ENCODE measurements at places on chromosomes 11 and 22. TPM values are rescaled to one million over a fixed set of nuclear protein-coding genes. Genes with fewer than 3 reads are reported as not detected.

Gene NKAPD1
- 20.1 TPM for total RNA-seq

DNA sequence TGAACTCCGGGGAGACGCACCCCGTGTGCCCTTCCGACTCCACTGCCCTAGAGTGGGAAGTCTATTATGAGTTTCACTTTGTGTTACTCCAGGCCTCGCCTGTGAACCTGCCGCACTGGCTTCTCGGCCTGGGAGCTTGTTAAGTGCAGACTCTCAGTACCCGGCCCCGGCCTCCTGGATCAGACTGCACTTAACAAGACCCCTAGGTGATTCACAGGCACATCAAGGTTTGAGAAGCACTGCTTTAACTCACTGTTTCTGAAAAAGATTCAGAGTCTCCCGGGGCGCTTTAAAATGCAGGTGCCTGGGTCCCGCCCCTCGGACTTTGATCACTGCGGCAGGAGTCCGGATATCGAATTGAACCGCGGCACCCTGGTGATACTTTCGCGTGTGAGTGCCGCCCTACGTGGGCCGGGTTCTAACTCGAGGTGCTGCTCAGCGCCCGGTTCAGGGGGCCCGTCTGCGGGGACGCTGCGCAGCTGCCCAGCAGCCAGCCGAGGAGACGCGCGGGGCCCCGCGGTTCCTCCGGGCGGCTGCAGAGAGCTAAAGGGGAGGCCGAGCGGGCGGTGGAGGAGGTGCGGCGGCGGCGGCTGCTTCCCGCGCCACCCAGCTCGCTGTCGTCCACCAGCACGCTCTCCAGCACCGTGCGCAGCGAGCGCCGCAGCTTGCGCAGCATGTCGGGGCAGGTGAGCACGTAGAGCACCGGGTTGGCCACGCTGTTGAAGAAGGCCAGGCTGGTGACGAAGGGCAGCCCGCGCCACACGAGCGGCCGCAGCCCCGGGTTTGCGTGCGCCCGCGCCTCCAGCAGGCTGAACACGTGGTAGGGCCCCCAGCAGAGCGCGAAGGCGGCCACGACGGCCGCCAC lies 3.4 kb downstream of the PTGDR2 start:
- no peak for DNase-seq

GRCh38 chr11:77090046-77090372 lies 12.6 kb upstream of the OMP start:
- no peak for DNase-seq

Gene OR52I2
- total RNA-seq = not detected

DNA sequence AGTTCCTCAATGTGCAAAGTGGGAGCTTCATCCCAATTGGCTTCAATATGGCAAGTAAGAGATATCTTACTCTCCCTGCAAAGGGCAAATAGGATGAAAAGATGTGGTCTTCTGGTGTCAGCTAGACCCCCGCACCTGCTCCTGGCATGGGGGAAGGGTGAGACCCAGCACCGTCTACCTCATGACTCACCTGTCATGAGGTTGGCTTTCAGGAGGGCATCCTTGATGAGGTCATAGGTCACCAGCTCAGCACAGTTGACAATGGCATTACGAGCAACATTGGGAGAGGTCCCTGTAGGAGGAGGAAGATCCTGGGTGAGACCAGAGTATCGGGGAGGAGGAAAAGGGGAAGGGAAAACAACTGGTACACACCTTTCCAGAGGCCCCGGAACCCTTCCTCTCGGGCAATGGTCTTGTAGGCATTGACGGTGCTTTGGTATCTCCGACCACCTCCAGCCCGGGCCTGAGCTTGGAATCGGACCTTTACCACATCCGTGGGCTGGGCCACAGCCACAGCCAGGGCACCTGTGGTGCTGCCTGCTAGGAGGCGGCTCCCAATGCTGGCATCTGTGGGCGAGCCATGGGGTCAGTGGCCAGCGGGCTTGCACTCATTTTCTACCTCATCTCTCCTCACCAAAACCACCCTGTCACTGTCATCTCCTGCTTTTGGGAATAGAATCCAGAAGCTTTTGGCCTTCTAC lies 6.0 kb downstream of the UCP2 start:
- DNase-seq = no peak

GRCh38 chr11:133619973-133620372 lies 87.7 kb upstream of the OPCML start:
- DNase-seq = no peak

Gene TRPM5
- not detected for total RNA-seq

DNA sequence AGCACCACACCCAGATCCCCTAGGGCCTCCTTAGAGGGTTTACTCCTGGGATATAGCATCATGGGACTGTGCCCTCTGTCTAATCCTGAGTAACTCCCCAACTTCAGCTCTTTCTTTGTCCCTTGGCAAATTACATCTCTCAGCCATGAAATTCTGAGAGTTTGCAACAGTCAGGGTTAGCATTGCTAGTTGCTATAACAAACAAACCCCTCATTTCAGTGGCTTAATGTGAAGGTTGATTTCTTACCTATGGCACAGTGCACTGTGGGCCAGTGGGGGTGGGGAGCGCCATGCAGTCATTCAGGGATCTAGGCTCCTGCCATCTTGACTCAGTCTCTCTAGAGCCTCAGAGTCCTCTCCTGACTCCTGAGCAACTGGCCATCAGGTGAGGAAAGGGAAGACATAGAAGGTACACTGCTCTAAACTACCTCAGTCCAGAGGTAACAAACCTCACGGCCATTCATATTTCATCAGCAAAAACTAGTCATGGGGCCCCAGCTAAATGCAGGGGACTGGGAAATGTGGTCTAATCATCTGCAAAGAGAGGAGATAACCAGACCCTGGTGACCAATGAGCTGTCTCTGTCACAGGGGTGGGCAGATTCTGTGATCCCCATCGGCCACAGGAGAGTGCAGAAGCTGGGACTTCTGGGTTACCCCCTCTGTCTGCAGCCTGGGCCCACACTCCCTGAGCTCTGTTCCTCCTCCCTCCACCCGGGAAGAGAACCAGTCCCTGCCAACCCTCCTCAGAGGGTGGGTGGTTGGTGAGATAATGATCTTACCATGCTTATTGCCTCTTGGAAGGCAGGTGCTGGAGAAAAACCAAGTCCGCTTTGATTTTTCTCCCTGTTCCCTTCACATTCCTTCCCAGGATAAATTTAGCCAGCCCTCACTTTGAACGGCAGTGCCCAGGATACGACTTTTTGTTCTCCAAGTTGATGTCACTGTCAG lies 17.5 kb downstream of the PRG3 start:
- no peak for DNase-seq

Gene CD6
- total RNA-seq = 227 TPM

DNA sequence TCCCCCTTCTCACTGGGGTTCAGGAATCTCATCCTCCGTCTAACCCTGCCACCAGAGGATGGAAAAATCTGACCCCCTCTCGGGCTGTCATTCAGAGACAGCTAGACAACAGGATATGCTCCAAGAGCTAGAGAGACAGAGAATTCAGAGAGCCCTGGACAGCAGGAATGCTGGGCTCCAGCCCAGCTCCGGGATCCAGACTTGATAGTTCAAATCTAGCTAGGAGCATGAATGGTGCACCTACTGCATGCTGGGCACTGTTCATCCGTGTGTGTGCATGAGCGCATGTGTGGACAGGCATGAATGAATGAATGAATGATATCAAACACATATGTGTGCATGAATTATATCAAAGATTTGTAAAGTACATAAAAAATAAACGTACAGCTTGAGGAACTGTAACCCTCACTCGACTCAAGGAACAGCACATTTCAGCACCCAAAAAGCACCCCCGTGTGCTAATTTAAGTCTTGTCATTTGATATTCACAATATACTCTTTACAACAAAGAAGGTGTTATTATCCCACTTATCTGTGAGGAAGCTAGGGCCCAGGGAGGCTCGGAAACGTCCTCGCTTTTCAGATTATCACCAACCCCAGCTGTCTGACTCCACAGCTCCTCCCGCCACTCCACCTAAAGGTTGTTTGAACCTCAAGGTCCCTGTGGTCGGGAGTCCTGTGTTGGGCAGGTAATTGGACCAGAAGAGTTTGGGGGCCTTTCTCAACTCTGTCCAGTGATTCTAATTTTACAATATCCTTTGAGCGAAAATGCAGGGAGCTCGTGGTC lies 640 bp upstream of the VSIG10L2 start:
- peak; percentile 14 for DNase-seq

GRCh38 chr11:3995949-3996554 lies 98.5 kb upstream of the RRM1 start:
- DNase-seq = no peak

Gene SCN4B
- 1.8 TPM for total RNA-seq

Gene ARHGAP20
- 0.08 TPM for total RNA-seq

DNA sequence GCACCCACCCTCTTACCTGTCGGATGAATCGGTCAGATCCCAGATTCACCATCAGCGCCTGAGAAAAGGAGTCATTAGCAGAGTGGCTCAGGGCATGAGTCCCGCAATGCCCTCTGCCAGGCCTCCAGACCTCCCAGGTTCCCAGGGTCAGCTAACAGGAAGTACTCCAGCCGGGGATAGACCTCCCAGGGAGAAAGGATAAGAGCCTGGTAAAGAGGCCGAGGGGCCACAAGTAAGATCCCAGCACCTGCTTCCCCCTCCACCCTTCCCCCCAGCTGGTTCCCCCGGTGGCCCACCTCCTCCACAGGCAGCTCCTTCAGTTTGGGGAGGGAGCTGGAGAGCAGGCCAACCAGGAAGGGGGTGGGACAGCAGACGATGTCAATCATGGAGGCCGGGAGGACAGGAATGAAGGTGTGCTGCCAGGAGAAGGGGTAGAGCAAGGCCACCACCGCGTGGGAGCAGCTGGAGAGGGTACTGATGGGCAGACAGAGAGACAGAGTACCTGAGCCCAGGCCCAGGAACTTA lies 16.4 kb downstream of the RPL27A start:
- DNase-seq = no peak

All from activated naive CD4-positive, alpha-beta T cell treated with anti-CD3 and anti-CD28 coated beads, Interleukin-2, amount 50 U/mL, for 72 hours (primary cell).